Cerebellar nuclear complex (tissue), 1 donor: ENCODE measurements at places on chromosomes 3 and 15.

DNA sequence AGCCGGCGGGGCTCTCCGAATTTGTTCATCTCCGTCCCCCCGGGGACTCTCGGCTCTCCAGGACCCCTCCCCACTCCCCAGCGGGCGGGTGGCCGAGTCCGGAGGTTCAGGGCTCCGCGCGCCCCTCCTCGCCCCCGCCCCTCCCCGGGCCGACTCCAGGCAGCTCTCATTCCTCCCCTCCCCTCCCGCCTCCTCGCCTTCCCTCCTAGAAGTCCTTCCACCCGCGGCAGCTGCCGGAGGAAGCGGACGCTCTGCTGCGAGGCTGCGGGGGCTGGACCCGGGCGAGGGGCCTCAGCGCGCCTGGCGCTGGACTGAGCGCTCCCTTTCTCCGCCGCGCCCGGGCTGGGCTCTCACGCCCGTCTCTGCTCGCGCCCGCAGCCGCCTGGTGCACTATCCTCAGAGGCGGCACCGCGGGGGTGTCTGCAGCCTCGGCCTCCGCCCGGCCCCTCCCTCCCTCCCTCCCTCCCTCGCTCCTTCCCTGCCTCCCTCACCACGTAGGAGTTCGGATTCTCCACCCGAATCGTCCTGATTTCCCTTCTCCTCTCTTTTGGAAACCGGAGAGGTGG is at the start of gene ROBO2:
ROBO2 (plus strand) TSS at position 494 of the 566 bp plus-strand sequence. CDS start 687 bp downstream, outside the sequence.
- peak; percentile 31 for DNase-seq

- DNase-seq, result no peak
These were observed 245.3 kb downstream of the MCTP2 start for GRCh38 chr15:94476686-94477085.

DNA sequence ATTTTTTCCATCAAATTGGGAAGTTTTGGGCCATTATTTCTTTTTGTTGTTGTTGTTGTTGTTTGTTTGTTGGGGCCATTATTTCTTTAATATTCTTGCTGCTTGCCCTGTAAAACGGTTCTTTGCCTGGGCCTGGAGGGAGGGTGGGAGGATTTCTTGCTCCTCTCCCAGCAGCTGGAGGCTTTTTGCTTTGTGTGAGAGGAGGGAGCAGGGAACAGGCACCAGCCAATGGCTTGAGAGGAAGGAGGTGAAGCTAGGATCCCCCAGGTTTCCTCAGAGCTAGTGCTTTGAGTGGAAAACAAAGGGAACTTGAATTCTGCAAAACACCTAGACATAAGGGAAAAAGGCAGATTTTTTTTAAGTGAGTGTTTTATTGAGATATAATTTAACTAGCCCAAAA is 61.2 kb upstream of the DNAJC19 start:
- no peak for DNase-seq

DNA sequence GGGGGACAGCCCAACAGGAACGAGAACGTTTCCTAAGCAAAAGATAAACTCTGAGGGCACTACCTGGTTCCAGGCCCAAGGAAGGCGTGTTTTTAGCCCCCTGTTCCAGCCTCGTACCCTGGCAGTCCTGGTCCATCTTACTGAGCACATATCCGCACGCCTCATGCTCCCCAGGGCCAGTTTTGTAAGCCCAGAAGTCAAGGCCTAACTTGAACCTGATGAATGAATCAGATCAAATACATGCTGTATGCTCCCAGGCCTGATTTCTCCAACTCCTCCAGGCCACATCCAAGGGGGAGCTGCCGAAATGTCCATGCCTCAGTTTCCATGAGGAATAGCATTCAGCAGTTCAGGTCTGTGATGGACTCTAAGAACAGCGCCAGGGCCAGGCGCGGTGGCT is 14.3 kb upstream of the DOCK3 start:
- DNase-seq, result no peak

- no peak for DNase-seq
These were observed 44.5 kb downstream of the SNAPC5 start for GRCh38 chr15:66452971-66453580.

GRCh38 chr3:133943639-133944141 is 48.0 kb upstream of the RAB6B start:
- DNase-seq, result no peak

DNA sequence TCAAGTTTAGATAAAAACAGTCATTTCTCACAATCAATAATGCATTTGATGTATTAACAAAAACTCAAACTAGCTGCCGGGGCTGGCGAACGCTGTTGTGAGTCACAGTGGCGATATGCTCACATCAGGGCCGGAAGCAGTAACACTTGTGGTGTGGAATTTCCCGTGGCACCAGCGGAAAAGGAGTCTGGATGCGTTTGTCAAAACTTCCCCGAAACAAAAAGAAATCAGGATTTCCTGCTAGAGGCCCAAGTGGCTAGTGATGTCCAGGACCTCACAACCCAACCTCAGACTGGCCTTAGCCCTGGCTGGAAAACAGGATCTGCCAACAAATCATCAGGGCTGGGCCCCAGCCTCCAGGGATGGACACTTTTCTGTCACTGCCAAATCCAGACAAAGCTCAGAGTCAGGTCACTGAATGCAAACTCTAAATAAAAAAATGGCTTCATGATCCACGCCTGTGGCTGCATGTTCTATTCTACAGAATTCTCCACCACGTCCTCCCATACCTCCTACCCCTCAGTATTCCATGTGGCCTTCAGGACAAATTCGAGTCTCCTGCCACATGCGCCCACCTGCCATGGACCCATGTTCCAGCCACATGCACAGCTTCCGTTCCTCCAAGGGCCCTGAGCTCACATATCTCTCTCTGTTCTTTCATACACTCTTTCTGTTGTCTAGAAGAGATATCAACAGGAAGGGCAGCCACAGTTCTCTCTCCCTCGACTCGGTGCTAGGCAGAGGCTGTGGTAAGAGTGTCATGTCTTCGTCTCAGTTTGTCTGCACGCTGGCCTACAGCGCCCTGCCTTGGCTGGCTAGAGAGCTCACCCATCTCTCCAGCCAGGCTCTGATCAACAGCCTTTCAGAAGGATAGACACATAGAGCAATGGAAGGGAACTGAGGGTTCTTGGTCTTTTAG is 35.4 kb downstream of the EHD4 start:
- no peak for DNase-seq
